ENCODE measurements at places on chromosomes 3 and 15.

- no peak for DNase-seq
These were observed 321.7 kb downstream of the ZNF621 start for GRCh38 chr3:40846451-40846850.

DNA sequence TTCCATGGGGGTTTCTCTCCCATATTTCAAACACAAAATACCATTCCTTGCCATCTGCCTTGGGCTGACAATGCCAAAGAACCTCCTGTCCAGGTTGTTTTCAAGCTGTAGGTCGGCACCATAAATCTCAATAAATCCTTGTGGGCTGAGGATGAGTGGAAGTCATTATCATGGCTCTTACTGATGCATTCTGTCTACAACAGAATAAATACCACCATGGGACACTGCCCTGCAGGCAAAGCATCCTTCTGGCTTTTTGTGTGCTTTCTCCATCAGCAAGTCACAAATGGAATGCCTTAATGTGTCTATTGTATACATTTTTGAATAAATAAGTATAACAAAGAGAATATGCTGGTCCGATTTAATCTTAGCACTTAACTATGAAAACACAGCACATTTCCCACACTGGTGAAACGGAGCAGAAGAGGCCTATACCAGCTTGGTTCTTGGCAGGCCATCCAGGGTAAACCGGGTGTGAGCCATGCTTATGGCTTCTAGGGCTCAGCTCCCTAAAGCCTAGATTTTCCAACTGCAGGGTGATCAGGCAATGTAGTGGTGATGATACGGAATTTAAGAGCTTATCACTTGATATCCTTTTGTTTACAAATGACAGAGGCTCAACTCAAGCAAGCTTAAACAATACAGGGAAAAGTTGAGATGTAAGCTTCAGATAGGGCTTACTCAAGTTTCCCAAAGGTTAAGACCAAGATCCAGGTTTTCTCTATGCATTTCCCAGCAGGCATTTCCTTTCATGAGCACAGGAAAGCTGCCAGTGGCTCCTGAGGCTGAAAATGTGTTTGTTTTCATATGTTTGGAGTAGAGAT lies 133.2 kb upstream of the LRTM1 start:
- no peak for DNase-seq

DNA sequence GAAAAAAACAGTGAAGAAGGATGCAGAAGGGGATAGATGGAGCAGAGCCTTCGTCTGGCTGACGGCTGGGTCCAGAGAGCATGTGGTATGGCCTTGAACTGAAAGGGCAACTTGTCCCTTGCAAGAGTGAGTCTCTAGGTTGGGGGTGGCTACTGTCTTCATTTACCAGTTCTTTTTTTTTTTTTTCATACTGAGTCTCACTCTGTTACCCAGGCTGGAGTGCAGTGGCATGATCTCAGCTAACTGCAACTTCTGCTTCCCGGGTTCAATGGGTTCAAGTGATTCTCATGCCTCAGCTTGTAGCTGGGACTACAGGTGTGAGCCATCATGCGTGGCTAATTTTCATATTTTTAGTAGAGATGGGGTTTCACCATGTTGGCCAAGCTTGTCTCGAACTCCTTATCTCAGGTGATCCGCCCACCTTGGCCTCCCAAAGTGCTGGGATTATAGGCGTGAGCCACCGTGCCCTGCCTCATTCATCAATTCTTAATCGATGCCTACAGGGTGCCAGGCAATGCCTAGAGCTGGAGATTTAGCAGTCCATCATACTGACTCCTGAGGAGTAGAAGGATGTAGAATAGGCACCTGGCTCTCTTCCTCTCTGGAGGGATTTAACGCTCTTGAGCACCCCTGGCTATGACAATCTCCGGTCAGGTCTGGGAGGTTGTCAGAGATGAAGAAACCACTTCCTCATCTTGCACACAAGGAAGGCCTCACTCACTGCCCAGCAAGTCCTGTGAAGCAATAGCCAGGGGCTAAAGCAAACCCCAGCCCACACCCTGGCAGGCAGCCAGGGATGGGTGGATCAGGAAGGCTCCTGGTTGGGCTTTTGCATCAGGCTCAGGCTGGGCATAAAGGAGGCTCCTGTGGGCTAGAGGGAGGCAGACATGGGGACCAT lies at the start of gene CAMP:
CAMP (plus strand) TSS at position 880 of the 898 bp plus-strand sequence; CDS start at position 897, 17 bp downstream.
- DNase-seq, result peak; percentile 49

- DNase-seq, result no peak
These were observed 96.0 kb downstream of the VPS8 start for GRCh38 chr3:184907681-184908649.

DNA sequence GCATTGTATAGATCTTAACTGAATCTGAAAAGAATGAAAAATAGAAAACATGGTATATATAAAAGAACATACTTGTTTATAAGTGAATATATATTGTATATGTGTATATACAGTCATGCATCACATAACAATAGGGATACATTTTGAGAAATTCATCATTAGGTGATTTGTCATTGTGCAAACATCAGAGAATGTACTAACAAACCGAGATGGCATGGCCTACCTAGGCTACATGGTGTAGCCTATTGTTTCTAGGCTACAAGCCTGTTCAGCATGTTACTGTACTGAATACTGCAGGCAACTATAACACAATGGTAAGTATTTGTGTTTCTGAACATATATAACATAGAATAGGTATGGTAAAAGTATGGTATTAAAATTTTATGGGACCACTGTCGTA lies 64.6 kb upstream of the CHRM5 start:
- DNase-seq, result no peak

DNA sequence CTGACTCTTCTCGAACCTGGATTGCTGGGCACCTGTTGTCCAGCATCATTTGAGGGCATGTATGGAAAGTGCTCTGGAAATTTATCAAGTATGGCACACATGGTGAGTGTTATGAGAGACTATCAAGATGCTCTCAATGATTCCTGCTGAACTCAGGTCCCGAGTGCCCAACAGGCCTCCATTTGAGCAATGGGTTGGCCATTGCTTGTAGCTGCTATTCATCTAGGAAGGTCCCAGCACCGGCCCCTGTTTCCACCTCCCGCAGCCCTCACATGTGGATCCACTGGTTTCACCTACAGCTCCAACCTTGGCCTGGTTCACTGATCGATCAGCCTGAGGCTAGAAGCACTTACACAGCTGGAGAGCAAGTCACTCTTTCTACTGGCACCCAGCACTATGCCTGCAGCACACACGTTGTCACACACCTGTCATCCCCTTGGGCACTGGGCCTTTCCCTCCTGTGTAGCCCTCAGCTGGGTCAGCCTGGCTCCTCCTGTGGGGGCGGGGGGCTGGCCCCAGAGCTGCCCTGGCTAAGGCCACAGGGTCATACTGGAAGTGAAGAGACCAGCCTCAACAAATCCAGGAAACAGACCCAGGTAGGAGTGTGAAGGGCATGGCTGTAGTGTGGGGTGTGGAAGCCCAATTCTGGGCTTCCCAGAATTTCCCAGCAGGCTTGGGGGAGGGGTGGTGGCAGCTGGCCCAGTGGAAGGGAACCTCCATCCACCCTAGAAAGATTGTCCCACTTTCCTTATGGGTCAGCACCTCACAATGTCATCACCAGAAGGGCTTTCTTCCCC lies 41.7 kb upstream of the SMAD3 start:
- DNase-seq, result no peak

DNA sequence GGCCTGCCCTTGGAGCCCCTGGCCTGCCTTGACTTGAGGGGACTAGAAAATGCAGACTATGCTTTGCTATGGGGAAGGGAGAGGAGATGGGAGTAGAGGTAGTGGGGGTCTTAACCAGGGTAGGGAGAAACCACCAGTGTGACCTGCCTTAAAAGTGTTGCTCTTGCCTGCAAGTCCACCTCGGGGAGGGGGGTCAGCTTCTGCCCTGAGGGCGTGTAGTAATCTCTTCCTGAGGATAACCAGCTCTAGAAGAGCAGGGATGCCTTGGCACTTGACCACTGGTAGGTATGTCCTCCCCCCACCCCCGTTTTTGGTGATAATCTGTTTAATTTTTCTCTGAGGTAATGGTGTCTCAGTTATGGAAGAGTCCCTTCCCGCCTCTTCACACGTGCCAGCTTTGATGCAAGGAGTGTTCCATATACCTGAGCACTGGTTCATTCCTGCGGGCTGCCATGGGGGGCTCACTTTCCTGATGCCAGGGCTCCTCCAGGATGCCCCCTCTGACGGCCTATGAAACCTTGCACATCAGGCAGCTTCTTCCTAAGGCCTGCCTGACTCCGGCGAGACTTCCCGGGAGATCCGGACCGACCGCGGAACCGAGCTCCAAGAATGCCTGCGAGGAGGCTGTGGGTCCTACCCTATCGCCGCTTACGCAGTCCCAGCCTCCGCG lies 780 bp upstream of the P4HTM start:
- DNase-seq, result peak; percentile 52

DNA sequence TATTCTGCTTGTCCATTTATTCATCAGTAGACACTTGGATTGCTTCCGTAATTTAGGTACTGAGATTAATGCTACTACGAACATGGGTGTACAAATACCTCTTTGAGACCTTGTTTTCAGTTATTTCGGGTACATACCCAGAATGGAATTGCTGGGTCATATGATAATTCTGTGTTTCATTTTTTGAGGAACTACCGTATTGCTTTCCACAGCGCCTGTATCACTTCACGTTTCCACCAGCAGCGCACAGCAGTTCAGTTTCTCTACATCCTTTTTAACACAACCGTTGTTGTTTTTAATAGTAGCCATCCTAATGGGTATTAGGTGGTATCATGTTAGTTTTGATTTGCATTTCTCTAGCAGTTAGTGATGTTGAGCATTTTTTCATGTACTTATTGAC lies 9.5 kb downstream of the PAK2 start:
- DNase-seq, result no peak

- no peak for DNase-seq
These were observed 810.2 kb upstream of the ALCAM start for GRCh38 chr3:104556372-104557078.

GRCh38 chr15:85974348-85974705 lies 105.3 kb upstream of the AGBL1 start:
- DNase-seq, result peak; percentile 9

GRCh38 chr15:38084289-38084688 lies 149.8 kb downstream of the TMCO5A start:
- peak; percentile 86 for DNase-seq

GRCh38 chr3:169094204-169094603 lies 569.3 kb downstream of the MECOM start:
- no peak for DNase-seq

DNA sequence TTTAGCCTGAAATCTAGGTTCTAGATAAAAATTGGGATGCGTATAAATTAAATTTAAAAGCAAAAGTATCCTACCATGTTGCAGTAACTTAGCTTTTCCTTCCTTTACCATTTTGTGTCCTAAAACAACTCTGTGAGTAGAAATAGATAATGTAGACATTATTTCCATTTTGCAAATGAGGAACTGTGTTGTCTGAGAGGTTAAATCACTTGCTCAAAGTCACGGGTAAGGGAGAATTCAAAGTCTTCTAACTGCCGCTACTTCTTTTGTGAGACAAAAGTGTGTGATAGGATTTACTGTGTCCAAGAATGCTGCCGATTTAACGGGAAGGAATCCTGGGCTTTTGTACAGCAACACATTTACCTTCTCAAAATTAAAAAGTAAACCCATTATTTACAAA lies 40.7 kb downstream of the MYO1E start:
- DNase-seq, result no peak

- peak; percentile 34 for DNase-seq
These were observed 55.5 kb upstream of the MRPS22 start for GRCh38 chr3:139288266-139288821.

DNA sequence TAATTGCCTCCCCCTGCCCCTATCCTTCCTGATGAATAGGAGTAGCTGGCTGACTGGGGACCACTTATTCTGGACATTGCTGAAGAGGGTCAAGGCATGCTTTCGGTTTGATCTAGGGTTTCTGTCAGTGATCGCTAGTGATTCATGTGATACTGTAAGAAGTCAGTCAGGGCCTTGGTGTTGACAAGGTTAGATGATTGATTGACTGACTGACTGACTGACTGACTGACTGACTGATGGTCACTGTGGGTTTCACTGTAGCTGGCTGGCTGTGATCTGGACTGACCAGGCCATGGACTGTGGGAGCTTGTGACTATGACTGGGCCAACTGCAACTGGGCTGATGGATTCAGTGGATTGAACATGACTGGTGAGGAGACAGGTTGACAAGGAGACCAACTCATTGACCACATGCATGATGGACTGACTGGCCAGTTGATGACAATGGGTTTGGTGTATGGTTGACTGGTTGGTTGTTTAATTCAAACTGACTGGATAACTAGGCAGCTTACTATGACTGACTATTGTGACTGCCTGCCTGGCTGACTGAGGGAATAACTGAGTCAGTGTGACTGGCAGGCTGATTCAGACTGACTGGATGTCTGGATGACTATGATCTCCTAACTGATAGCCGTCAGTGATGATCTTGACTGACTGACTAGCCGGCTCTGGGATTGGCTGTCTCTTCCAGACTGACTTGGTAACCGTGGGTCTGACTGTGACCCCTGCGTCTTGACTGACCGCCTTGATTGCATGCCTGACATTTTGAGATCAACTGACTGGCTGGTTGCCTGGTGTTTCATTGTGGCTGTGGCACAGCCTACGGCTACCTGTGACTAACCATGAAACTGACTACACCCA lies 509.9 kb downstream of the SHQ1 start:
- peak; percentile 50 for DNase-seq

DNA sequence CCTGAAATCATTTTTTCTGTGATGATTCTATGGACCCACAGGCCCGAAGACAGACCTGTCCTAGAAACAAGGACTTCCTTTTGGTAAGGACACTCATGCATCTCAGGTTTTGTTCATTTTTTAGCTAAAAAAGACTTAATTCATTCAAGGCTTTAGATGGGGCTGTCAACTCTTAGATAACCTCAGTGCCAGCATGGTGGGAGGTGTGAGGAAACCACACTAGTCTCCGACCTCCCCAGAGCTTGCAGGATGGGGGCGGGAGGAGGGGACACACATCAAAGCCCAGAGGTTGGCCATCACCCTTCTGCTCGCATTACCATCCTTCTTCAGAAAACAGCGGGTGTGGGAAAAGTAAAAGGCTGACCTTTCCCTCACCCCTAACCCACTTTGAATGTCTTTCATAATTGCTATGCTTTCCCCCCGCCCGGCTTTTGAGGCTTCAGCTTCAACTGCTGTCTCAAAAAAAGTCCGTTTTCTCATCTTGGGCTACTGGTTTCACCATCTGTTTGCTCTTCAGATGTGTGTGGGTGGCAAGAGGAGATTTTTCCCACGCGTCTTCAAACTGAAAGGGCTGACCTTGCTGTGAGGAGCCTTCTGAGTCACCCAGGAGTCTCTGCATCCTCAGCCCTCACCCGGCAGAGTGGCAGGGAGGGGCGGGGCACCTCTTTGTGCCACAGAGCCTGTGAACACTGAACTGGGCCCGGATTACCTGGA lies 27.6 kb upstream of the CXCR6 start:
- DNase-seq, result peak; percentile 83

- DNase-seq, result no peak
These were observed 429.5 kb downstream of the OCA2 start for GRCh38 chr15:27669641-27670040.
